ENCODE measurements at places on chromosomes 6 and 20.

GRCh38 chr6:106874481-106874880 lies 100.0 kb downstream of the CD24 start:
- DNase-seq = no peak

GRCh38 chr6:40444811-40445210 lies 142.4 kb downstream of the LRFN2 start:
- DNase-seq = no peak

GRCh38 chr6:52012582-52012981 lies 74.8 kb downstream of the PKHD1 start:
- no peak for DNase-seq

DNA sequence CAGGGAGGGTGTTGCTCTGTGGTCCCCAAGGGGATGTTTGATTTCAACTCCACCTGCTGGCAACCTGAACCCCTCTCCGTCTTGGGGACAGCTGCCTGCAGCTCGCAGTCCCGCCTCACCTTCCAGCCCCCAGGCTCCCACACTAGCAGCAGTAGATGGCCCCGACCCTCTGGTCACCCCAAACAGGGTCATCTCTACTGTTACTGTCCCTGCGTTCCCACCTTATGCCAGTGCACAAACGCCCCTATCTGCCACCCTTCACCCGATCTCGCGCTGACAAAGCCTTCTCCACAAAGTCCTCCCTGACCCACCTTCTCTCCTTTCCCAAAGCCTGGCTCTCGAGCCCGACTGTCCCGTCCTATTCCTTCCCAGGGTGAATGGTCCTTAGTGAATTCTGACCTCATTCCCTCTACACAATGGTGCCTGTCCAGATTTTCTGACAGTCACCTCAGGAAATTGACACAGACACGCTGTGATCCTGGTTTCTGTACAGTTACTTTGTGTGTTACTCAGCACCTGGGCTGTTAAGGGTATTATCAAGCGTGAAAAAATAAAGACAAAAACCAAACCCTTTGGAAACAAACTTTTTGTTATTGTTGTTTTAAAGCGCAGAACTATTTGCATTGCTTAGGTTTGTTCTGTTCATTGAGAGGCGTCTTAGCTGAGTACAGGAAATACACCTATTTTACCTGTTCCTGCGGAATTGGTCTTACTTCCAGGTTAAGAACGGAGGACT lies 728 bp downstream of the FUT9 start:
- DNase-seq = no peak

Measured in SW480 (cell line).